ENCODE measurements at places on chromosomes 1 and 21.

GRCh38 chr1:22376001-22376400 lies 75.7 kb upstream of the ZBTB40 start:
- DNase-seq = no peak

GRCh38 chr1:27782950-27783349 lies 9.9 kb downstream of the STX12 start:
- DNase-seq = no peak

- no peak for DNase-seq
Observed at GRCh38 chr1:108521990-108522393, 37.9 kb upstream of the EEIG2 start.

- DNase-seq = peak; percentile 55
Observed at GRCh38 chr1:167555971-167556714, 2.6 kb upstream of the CREG1 start.

- DNase-seq = peak; percentile 74
Observed at GRCh38 chr1:42035205-42035829, 116.6 kb upstream of the HIVEP3 start.

GRCh38 chr1:97621955-97622354 lies 298.9 kb downstream of the DPYD start:
- no peak for DNase-seq

- DNase-seq = no peak
Observed at GRCh38 chr1:118826669-118827068, 161.5 kb downstream of the TBX15 start.

Data from NK-92 treated with Interleukin-12 subunit alpha and Interleukin-12 subunit beta, amount 100 ng/mL, for 24 hours (cell line).